ENCODE measurements at places on chromosomes 3 and 15.

DNA sequence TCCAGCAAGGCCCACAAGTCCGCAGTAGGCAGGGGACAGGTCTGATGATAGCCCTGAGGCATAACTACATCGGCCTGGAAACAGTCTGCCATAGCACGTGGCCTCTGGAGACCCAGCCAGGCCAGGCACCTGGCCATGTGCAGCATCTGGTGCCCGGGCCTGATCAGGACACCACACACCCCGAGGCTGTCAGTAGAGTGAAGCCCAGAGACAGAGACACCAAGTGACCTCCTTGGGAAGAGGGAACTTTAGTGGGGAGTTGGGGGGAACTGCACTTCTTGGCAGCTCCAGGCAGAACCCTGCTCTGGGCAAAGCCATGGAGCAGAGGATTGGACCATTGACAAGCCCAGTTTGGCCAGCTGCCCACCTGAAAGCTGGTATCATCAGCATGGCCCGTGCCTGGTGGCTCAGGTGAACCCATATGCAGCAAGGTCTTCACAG lies 1.2 kb downstream of the SHISA5 start:
- DNase-seq, result no peak

- DNase-seq, result no peak
Measured at GRCh38 chr15:59360896-59361295, 11.8 kb downstream of the MYO1E start.

- no peak for DNase-seq
Measured at GRCh38 chr15:64915518-64916227, 4.0 kb downstream of the ANKDD1A start.

DNA sequence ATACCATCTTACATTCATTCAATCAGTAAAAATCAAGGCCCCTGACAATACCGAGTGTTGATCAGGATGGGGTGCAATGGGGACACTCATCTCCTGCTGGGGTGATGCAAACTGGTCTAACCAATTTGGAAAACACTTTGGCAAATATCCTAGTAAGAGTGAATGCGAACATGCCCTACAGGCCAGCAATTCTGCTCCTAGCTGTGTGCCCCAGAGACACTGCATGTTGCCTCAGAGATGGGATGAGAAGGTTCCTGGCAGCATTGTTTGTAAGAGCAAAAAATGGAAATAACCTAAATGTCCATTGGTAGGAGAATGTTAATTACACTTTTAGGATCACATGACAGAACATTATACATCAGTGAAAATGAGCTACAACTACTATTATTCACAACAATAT lies 4.7 kb downstream of the LINGO1 start:
- no peak for DNase-seq

DNA sequence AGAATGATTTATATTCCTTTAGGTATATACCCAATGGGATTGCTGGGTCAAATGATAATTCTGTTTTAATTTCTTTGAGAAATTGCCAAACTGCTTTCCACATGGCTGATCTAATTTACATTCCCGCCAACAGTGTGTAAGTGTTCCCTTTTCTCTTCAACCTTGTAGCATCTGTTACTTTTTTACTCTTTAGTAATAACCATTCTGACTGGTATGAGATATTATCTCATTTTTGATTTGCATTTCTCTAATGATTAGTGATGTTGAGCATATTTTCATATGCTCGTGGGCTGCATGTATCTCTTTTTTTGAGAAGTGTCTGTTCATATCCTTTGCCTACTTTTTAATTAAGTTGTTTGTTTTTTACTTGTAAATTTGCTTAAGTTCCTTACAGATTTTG lies 1264.2 kb downstream of the OTOL1 start:
- no peak for DNase-seq

DNA sequence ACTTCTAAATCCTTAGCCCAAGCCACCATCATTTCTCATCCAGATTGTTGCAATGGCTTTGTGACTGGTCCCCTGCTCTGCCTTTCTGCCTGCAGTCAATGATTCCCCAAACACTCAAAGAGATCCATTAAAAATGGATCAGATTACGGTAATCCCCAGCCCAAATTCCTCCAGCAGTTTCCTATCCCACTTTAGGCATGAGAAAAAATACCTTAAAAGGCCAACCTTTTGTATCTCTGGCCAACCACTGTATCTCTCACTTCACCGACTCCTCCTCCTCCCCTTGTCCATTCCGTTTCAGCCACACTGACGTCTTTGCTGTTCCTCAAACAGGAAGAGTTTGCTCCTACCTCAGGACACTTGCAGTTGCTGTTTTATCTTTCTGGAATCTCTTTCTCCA lies 20.9 kb upstream of the IL1RAP start:
- no peak for DNase-seq

- DNase-seq, result no peak
Measured at GRCh38 chr15:39795486-39795885, 12.8 kb upstream of the FSIP1 start.

- no peak for DNase-seq
Measured at GRCh38 chr3:140050396-140050795, 115.4 kb downstream of the CLSTN2 start.

DNA sequence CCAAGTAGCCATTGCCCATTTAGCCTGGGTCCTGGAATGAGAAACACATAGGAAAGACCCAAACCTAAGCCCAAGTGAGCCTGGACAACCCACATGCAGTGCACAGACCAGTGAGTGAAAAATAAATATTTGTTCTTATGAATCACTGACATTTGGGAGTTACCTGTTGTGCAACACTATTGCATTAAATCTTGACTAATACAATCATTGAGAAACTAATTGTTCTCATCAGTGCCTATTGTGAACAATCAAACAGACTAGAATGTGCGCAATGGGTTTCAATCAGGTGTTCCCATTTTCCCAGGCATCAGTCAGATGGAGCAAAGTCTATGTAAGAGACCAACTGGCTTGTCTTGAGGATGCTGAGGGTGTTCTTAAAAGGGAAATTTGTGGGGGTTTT lies 54.7 kb upstream of the CNOT10 start:
- DNase-seq, result no peak

- no peak for DNase-seq
Measured at GRCh38 chr15:92733934-92734521, 78.5 kb upstream of the FAM174B start.

- no peak for DNase-seq
Measured at GRCh38 chr3:61155701-61156292, 95.5 kb downstream of the FHIT start.

DNA sequence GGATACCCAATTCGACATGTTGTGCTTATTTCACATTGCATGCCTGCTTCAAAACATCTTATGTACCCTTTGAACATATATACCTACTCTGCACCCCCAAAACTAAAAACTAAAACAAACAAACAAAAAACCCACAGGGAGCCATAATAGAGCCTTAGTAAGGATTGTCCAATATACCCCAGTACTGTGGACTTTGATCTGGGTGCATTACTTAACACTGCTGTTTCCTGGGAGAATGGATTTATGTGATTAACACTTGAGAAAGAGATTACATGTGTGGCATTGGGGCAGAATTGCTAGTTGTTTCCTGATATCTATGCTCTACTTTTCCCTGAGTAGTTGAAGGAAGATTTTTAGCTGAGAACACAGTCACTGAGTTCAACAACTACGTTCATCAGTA lies 583.4 kb upstream of the ROBO1 start:
- DNase-seq, result no peak

GRCh38 chr3:137988152-137988551 lies 21.8 kb upstream of the CLDN18 start:
- no peak for DNase-seq

DNA sequence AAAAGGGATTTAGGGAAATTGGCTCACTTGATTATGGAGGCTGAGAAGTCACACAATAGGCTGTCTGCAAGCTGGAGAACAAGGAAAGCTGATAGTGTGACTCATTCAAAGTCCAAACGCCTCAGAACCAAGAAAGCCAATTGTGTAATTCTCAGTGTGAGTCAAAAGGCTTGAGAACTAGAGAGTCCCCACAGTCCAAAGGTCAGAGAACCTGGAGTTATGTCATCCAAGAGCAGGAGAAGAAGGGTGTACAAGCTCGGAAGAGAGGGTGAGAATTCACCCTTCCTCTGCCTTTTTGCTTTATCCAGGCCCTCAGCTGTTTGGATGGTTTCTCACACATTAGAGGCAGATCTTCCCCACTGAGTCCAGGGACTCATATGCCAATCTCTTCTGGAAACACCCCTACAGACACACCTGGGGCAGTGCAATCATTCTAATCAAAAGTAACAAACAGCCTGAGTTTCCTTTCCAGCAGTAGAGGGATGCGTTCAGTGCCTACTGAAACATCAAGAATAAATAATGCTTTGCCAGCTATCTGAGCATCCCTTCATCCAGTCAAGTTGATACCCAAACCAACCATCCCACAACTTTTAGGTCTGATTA lies 271.5 kb downstream of the SATB1 start:
- no peak for DNase-seq

DNA sequence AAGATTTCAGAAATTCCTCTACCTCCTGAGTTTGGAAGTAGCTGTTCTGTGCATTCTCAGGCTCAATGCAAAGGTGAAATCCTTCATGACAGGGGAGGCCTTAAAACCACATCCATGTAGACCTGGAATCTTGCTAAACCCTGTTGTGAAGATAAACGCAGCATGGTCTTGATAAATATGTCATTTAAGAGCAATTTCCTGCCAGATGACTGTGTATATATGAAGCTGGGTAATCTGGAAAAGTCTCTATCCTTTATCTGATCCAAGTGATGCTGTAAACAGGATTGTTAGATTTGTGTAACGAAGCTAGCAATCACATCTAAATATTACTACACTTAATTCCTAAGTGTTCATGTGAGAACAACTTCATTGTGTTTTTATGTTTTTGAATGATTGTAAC lies 9.1 kb downstream of the MCTP2 start:
- DNase-seq, result no peak
